CD4-positive, alpha-beta T cell treated with Interleukin-4 for 4 hours (primary cell): ENCODE measurements at places on chromosomes 1 and 21.

- DNase-seq, result no peak
These were observed 346.0 kb downstream of the LMX1A start for GRCh38 chr1:165010418-165011070.

DNA sequence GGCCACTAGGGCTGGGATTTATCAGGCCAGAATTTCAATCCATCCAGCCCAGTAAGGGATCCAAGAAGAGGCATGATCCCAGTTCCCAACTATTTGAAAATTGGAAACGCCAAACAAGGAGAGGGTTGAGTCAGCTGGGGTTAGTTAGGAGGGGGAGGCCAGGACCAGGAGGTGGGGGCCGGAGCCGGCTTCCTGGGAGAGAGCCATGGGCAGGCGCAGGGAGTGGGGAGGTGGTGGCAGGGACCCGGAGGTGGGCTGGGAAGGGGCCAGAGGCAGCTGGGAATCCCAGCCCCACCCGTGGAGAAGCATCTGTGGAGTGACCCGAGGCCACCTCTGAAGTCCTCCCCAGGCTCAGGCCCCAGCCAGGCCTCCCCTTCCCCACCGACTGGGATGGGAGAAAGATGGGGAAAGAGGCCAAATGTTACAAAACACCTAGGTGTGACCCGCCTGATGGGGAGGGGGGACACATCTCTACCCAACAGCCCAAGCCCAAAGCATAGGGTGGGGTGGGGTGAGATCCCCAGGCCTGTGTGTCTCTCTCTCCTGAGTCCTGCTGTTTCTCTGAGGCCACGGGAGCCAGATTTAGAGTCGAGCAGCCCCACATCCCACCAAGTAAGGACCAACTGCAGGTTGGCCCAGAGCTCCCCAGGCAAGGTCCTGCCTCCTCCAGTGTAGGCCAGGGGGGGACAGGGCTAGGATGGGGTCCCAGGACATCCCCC, 10.1 kb downstream of the HSPG2 start:
- DNase-seq, result no peak

DNA sequence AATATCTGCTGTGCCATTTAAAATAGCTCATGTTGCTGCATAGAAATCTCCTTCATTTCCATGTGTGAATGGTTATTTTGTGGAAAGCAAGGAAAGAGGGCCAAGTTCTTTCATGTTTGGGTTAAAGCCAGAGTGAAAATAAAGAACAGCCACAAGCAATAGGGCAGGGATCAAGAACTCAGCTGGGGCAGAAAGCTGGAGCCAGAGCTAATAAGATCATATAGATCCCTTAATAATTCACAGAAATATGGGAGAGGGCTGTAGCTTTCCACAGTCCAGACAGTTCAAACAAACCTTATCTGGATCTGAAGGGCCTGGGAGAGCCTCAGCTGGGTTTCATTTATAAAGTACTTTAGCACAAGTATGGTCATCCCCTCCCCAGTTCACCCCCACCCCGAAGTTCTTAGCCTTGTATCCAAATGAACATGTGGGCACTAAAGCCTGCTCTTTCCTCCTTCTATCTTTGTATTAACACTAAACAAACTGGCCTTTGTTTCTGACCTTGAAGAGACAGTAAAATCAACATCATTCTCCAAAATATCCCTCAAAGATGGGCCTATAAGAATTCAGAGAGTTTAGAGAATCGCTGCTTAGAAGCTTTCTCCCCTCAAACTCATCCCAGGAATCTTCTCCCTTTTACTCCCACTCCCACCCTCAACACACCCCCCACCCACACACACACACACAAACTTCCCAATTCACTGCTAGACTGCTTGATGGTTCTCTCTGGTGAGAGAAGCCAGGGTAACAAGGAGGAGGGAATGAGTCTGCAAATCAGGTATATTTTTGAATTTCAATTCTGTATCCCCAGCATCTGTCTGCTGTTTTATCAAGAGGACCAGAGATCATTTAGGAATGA, 41.7 kb downstream of the UTP25 start:
- no peak for DNase-seq

DNA sequence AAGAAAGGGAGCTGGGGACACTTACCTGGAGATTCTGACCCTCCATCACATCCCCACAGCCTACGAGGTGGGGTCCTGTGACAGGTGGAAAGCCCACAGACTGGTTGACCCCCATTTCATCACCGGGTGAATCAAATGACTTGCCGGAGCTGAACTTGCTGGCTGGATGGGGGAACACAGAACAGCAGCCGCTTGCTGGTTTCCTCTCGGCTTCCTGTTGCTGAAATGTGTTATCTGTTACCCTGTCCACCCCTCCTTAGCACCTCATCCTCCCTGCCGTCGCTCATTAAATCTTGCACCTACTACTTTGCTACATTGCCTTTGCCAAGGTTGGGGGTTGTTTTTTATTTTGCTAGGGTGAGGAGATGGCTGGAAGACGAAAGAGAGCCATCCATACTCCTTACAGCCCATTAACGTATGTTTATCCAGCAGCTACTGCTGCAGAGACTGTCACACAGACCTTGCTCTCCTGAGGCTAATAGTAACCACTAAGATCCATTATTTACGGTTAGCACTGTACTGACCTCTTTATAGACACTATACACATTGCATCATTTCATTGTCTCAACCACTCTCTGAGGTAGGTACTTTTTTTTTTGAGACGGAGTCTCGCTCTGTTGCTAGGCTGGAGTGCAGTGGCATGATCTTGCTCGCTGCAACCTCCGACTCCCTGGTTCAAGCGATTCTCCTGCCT, 7.0 kb downstream of the PAFAH2 start:
- peak; percentile 68 for DNase-seq

GRCh38 chr1:221765527-221765926, 23.6 kb upstream of the DUSP10 start:
- DNase-seq, result no peak

GRCh38 chr1:13813398-13814012, 113.5 kb downstream of the PRDM2 start:
- DNase-seq, result peak; percentile 26

DNA sequence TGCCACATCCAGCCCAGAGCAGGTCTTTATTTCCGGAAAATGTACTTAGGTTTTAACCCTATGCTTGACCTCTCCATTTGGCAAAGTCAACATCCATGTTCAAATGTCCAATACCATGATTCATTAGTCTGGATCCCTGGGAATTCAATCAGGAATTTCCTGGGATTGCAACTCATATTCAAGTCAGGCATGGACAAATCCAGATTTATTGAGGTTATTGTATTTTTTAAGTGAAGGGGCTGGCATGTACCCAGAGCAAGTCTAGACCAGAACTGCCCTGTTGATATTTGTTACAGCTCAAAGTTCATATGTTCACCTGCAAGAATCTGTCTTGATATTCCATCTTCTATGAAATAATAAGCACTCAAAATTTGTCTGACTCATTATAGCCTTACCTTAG, 521.1 kb downstream of the ADGRL2 start:
- no peak for DNase-seq

- DNase-seq, result no peak
These were observed 54.0 kb downstream of the RAB3B start for GRCh38 chr1:51936531-51936930.

DNA sequence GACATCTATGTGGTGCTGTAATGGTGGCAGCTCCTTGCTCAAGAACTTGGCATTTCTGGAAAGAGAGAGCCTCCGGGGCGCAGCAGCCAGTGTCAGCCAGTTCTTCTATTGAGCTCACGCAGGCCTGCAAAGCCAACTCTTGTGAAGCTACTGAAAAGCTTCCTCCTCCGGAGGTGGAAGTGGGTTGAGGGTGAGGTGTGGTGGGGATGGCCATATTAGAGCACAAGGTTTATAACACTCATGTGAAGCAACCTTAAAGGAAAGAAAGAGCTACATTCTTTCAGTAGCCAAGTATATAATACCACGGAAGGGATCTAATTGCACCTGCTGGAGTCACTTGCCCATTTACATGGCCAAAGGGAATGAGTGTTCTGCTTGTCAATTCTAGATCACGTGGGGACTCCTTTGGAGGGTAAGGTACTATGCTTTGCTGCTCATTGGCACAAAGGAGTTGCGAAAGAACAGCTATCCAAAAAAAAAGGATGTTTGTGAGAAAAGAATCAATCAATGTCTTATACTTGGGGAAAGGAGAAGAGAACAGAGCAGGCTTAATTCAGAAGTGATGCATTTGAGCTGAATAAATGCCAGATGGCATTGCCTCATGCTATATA, 18.3 kb upstream of the MAP10 start:
- no peak for DNase-seq

- DNase-seq, result no peak
These were observed 31.5 kb upstream of the BTG3 start for GRCh38 chr21:17644186-17644585.

- DNase-seq, result no peak
These were observed 133.6 kb downstream of the SYF2 start for GRCh38 chr1:25098717-25099116.

DNA sequence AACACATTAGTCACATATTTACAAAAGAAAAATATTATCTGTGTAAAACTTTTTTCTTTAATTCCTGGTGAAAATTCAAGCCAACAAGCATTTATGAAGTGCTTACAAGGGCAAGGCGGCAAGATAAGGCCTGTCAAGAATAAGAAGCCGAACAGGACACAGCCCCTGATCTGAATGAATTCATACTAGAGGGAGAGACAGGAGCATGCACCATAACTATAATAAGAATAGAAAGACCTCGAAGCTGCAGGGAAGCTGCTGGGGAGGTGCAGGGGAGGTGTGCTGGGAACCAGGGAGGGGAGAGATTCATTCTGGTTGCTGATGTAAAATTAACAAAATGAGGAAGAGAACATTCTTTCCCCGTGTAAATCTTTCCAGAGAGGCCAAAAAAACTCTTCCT, 60.5 kb upstream of the TARDBP start:
- no peak for DNase-seq

DNA sequence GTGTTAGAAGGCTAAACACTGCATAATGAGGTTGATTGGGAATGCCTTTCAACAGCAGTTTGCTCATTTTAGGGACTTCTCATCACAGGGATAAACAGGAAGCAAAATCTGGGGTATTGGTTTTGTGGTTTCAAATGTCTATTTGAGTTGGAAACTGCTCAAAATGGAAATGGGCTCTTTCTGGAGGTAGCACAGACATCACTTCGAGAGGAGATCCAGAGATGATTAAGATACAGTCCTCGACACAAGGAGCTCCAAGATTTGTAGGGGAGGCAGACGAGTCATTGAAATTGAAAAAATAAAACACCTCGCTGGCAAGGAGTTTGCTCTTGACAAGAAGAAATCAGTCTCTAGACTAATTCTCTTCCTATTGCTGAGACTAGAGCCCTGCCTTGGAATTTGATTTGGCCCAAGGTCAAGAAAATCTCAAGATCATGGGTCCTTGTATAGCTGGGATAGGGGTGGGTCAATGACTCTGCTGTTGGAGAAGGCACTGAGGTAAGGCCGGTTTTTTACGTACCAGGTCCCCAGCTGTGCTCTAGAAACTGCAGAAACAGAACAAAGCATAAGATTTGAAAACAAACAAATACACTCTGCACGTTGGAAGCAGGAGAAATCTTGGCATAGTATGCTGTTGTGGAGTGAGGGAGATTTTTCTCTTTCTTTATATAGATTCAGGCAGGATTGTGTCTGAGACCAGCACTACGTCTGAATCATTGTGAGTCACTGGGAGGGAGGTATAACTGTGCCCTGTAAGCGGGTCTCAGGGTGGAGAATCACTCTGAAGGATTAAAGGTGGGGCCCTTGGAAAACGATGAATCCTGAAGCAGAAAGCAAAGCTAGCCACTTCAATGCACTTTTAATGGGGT, 17.7 kb upstream of the KLHDC8A start:
- no peak for DNase-seq

DNA sequence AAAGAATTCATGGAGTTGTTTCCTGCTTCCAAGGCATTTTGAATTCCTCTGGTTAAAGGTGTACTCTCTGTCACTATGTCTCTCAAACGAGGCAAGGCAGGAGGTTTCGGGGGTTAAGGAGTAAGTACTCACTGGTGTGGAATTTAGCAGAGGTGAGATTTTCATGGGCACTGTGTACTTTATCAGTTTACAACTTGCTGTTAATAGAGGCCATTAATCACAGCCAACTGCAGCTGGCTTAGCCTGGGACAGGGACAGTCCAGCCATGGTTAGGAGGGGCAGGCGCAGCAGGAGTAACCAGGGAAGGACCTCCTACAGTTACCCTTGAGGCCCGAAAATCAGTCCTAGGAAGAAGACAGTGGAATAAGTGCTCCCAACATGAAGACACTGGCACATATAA, 18.1 kb upstream of the TMEM9 start:
- no peak for DNase-seq

- DNase-seq, result no peak
These were observed 94.0 kb downstream of the ST6GALNAC5 start for GRCh38 chr1:76961181-76961819.
